CD4-positive, alpha-beta T cell (primary cell): ENCODE measurements at places on chromosomes 2 and 18.

DNA sequence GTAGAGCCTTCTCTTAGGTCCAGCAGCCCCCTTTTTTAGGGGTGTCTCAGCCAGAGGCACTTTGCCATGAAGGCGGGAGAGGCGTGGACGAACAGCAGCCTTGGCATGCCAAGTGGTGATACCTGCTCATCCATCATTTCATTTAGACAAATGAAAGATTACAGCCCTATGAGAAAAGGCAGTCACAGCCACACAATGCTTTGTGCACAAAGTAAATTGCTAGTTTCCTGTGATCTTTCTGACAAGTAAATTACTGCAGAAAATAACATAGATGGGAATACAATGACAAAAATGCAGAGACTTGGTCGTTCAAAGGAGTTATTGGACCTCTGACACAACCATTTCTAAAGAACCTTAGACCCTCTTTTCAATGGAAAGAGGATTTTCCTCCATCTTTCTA is 94.9 kb downstream of the RND3 start:
- DNase-seq: no peak

DNA sequence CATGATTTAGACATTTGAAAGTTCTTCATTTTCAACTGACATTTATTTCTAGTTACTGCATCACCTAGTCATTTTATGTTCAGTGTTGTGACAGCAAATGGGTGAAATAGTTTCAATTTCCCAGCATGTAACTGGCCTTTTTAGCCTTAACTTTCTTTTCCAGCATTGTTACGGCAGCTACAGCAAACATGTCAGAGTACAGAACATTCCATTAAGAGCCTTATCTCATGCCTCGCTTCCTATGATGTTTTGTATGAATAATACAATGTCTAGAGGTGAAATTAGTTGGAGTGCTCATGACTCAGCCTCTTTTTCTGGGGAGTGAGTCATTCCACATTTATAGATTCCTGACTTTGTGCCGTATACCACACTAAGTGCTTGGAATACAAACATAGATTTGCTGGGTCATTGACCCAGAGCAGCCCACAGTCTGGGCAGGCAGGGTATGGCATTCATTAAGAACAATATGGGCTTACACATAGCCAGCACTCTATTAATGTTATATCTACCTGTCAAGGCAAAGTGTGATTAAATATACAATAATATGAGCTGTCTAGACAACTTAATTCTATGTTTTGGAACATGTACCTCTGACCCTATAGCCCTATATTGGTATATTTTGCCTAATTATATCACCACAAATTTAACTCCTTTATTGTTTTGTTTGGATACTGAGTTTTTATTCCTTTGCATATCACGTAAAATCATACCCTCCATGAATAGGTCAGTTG is 72.2 kb downstream of the MAP2 start:
- DNase-seq: no peak

- DNase-seq: peak; percentile 20
These were observed 37.9 kb upstream of the PKDCC start for GRCh38 chr2:42009657-42010580.

DNA sequence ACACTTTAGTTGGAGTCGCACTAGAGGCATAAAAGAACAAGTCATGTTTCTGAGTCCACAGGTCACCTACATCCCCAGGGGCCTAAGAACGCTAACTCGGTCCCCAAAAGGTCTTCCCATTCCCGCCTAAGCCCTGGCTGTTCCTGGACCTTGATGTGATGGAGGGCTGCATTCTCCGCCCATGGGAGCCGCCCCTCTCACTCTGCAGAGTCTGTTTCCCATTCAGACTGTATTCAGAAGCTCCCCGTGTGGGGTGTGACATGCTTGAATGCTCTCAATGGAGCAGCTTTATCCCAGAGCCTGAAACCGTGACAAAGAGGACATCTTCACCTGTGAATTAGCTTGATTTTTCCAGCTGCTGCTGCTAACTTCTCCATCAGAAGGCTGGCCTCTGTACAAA is 319.0 kb upstream of the KLHL29 start:
- no peak for DNase-seq
